ENCODE measurements at places on chromosomes 6 and 20. TPM values are rescaled to one million over a fixed set of nuclear protein-coding genes. Genes with fewer than 3 reads are reported as not detected.
A peak's percentile ranks its signal among the peaks of the same experiment; 100 is the strongest.

The UBD gene
- total RNA-seq, result not detected

The PTPRT gene
- total RNA-seq, result 0.11 TPM

The CRISP3 gene
- not detected for total RNA-seq

The BTBD3 gene
- total RNA-seq, result 41.8 TPM

The PLG gene
- not detected for total RNA-seq

The OOEP gene
- total RNA-seq, result not detected

The TNF gene
- 0.42 TPM for total RNA-seq

The ACSS2 gene
- 48.5 TPM for total RNA-seq

- no peaks in the 10 kb centered on the region for H3K36me3 ChIP-seq
- no peak overlapping the region for H3K27ac ChIP-seq
- no peaks in the 10 kb centered on the region for H3K27me3 ChIP-seq
- H3K4me1 ChIP-seq, result peaks cover 14% of the 10 kb centered on the region
- H3K4me3 ChIP-seq, result no peak overlapping the region
- no peak for DNase-seq
These were observed 127.4 kb upstream of the FAM83B start for GRCh38 chr6:54719131-54719530.

GRCh38 chr6:138000941-138001340 lies 106.3 kb downstream of the PERP start:
- DNase-seq, result no peak
- no peak overlapping the region for H3K27ac ChIP-seq
- no peak overlapping the region for H3K4me3 ChIP-seq

DNA sequence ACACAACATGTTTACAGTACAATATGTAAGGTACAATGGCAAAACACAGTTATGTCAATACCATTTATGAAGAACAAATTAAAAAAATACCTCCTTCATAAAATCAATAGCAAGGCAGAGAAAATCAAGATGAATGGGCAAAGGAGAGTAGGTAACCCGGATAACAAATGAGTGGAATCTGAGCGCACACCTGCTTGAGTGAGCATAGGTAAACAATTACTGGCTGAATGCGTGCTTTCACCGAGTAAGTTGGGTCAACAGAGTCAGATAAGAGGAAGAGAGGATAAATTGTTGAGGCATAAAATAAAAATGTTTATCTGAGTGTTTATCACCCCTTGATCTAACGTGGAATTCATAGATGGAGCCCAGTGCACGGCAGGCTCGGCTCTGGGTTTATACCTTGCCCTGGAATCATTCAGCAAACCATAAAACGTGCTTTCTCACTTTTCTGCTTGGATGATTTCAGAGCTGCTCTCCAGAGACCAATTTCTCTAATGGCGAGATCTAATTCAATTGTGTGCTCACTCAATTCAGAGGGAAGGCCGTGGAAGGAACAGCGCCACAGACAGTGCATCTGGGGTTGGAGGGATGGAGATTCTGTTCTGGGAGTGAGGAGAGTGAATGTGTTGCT lies 224.8 kb upstream of the MAP3K7 start:
- H3K27ac ChIP-seq, result no peak overlapping the region
- no peaks in the 10 kb centered on the region for H3K27me3 ChIP-seq
- H3K36me3 ChIP-seq, result no peaks in the 10 kb centered on the region
- H3K4me1 ChIP-seq, result no peaks in the 10 kb centered on the region

GRCh38 chr20:5041433-5041832 lies 40.1 kb upstream of the SLC23A2 start:
- DNase-seq, result peak; percentile 59
- no peaks in the 10 kb centered on the region for H3K27me3 ChIP-seq
- no peak overlapping the region for H3K4me3 ChIP-seq
- H3K27ac ChIP-seq, result no peak overlapping the region

DNA sequence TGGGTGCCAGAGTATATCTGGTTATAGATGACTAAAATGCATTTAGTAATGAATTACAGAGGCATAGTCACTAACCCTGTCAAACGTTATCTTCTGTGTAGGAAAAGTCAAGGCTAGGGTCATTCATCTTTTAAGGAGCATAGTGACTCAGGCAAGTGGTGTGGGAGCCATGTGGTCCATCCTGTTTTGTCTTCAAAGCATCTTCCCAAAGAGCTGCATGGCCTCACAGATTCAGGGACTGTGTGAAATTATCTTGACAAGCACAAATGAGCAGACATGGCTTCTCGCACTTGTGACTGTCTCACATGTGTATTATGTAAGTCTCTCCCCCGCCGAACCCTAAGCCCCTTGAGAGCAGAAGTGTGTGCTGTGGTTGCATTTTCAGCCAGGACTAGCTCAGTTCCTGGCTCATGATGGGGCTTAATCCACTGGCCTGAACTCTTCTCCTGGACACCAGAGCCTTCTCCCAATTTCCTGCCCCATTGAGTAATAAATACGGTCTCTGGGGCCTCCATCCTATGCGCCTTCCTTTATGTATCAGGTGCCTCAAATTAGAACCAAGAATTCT lies 769.1 kb downstream of the QKI start:
- no peaks in the 10 kb centered on the region for H3K4me1 ChIP-seq
- H3K27me3 ChIP-seq, result no peaks in the 10 kb centered on the region
- no peak overlapping the region for H3K27ac ChIP-seq
- no peak for DNase-seq
- H3K36me3 ChIP-seq, result no peaks in the 10 kb centered on the region

DNA sequence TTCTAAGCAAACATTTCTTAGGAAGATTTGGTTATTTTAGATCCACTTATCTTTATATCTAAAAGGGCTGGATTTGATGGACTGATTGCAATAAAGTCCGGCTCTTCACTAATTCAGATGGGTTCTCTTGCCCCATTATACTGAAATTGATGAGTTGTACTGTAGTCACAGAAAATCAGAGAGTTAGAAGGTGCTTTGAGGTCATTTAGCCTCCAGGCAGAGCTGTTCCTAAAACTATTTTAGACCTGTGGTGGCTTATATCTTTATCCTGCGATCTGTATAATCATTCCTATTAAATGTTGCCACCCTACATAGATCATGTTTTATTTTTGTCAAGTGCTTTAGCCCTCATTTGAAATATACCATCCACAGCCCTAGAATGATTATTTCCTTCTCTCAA lies 61.3 kb upstream of the ATXN1 start:
- no peaks in the 10 kb centered on the region for H3K27me3 ChIP-seq
- H3K27ac ChIP-seq, result no peak overlapping the region
- H3K4me3 ChIP-seq, result no peak overlapping the region
- no peak for DNase-seq
- no peaks in the 10 kb centered on the region for H3K36me3 ChIP-seq

GRCh38 chr20:38181207-38181801 lies 16.2 kb upstream of the TGM2 start:
- H3K36me3 ChIP-seq, result no peaks in the 10 kb centered on the region
- no peaks in the 10 kb centered on the region for H3K27me3 ChIP-seq
- H3K4me1 ChIP-seq, result no peaks in the 10 kb centered on the region
- H3K4me3 ChIP-seq, result no peak overlapping the region
- peak overlapping the region; percentile 10 for H3K27ac ChIP-seq

DNA sequence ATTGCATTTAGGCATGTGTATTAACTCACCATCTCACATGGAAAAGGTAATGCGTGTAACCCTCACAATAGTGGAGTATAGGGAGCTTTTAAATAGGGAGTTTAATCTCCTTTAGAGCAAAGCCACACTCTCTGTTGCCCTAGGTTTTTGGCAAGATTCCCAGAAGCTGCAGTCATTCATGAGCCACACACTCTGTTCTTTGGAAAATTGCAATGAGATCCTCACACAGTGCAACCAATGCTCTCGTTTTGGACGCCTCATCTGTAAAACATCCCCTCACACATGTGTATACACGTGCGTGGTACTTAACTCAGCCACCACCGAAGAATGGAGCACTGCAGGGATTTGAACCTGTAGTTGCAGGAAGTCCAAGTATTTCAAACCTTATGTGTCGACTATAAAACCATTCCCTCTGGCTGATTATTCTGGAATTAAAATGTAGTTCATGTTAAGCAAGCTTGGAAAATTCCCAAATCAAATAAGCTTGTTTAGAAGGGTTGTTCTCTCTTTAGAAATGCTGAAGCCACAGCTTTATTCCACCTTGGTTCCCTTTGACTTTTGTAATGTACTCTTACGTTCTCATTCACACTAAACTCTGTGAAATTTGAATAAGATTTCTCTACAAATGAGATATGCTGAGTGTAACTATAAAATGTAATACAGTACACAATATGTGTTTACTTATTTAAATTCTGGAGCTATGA lies 489.8 kb upstream of the MANEA start:
- H3K27ac ChIP-seq, result no peak overlapping the region
- no peak for DNase-seq
- H3K4me3 ChIP-seq, result no peak overlapping the region
- H3K4me1 ChIP-seq, result no peaks in the 10 kb centered on the region

DNA sequence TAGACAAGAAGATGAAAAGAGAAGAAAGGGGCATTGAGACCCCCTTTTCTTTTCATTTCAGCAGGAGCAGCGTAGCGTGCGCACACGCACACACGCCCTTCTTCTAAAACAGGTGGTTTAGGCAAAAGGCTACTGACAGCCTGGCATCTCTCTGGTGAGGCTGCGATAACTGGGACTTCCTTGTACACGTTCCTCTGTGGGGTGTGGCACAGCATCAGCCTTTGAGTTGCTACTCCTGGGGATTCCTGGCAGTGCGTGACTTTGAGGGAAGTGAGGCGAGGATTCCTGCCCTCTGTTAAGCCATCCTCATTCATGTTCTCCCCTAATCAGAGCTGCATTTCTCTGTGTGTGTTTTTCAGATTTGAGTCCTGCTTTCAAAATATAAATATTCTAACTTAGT lies 94.7 kb downstream of the TMEM170B start:
- peaks cover 5% of the 10 kb centered on the region for H3K4me1 ChIP-seq
- peak; percentile 14 for DNase-seq
- H3K27ac ChIP-seq, result no peak overlapping the region
- H3K36me3 ChIP-seq, result no peaks in the 10 kb centered on the region
- H3K27me3 ChIP-seq, result no peaks in the 10 kb centered on the region

All from thyroid gland (tissue), 4 donors.